ENCODE measurements at places on chromosomes 7 and 10.

GRCh38 chr10:43576062-43576461 is 1.6 kb upstream of the ZNF239 start:
- no peak for DNase-seq

- no peak for DNase-seq
These were observed 91.2 kb downstream of the FAM13C start for GRCh38 chr10:59271160-59271559.

GRCh38 chr10:72012796-72013195 is 48.6 kb downstream of the CHST3 start:
- no peak for DNase-seq

DNA sequence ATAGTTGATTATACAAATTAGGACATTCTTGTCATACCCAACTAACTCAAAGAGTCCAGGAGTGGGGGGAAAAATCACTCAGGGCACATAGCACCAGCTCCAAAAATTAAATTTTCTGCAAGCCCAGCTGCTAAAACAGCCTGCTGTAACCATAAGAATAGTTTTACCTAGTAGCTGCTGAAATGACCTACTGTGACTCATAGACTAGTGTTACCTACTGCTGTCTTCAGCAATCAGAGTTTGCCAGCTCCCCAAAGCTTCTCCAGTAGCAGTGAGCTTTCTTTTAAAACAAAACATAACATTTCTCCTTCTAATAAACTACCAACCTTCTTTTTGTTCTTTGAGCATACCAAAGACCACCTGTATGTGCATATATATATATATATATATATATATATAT is 4.2 kb upstream of the ARHGAP12 start:
- no peak for DNase-seq

DNA sequence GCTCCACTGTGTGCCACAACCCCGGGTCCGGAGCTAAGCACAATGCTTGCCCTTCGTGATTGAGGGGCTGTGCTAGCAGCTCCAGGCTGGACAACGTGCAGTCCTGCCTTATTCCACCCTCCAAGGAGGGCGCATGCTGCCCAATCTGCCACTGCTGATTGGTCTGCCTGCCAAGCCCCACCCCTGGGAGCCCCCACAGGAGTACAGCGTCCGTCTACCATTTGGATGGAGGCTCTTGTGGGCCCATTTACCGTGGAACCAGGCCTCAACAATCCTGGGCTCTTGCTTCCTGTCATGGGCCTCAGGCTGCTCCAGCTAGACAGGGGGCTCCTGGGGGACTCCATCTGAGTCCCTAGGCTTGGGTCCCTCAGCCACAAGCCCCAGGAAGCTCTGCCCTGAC is 173.3 kb downstream of the SLIT1 start:
- no peak for DNase-seq

All from activated naive CD4-positive, alpha-beta T cell treated with anti-CD3 and anti-CD28 coated beads, Interleukin-2, amount 50 U/mL, for 16 hours (primary cell).